Fibroblast of skin of back (primary cell): ENCODE measurements at places on chromosomes 2 and 18.
A peak's percentile ranks its signal among the peaks of the same experiment; 100 is the strongest.

GRCh38 chr2:56741601-56742102 lies 557.9 kb downstream of the CCDC85A start:
- peak; percentile 96 for DNase-seq

DNA sequence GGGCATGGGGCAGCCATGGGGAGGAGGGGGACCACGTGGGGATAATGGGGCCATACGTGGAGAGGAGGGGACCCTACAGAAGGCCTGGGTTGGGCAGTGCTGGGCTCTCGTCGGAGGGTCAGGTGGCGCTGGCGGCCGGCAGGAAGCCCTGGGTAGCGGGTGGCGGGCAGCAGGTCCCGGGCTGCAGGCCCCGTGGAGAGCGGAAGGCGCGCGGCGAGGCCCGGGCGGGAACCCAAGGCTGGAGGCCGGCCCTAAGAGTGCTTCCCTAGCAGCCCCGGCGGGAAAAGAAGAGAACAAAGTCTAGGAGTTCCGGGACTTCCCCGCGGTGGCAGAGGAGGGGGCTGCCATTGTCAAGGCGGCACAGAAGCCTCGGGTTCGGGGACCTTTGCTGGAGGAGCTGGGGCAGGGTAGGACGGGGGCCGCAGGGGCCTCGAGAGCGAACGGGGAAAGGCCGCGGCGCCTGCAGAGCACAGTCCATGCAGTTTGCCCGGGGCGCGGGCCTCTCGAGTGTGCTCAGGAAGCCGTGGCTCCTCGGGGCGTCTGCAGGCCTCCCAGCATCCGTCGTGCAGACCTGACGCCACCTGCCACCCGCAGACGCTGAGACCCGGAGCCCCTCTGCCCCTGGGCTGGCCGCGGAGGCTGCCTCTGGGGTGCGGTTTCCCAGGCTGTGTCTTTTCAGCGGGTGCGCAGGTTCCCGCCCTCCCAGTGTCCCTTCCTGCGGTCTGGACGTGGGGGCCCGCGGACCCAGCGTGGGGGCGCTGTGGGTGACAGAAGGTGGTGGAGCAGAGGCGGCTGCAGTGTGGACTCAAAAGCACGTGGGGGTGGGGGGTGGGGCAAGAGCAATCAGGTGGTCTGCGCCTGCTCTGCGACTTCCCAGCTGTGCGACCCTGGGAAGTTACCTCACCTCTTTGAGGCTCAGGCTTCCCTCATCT lies 19.4 kb upstream of the NCL start:
- peak; percentile 43 for DNase-seq

DNA sequence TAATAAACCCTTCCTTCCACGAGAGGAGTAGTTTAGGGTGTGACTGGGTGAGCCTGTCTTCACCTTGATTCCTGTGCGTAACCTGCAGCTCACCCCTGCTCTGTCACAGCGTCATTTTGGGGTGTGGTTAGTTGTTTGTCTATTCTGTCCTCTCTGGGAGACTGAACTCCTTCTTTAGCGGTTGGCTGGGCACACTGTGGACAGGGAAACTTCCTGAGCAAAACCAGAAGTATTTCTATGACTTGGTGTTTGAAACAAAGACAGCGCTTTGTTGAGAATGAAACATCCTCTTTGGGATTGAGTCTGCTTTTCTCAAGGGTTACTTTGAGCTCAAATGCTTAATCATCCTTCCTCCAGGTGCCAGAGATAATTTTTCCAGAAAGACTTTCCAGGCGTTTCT lies 270.7 kb downstream of the HRH4 start:
- DNase-seq: no peak

DNA sequence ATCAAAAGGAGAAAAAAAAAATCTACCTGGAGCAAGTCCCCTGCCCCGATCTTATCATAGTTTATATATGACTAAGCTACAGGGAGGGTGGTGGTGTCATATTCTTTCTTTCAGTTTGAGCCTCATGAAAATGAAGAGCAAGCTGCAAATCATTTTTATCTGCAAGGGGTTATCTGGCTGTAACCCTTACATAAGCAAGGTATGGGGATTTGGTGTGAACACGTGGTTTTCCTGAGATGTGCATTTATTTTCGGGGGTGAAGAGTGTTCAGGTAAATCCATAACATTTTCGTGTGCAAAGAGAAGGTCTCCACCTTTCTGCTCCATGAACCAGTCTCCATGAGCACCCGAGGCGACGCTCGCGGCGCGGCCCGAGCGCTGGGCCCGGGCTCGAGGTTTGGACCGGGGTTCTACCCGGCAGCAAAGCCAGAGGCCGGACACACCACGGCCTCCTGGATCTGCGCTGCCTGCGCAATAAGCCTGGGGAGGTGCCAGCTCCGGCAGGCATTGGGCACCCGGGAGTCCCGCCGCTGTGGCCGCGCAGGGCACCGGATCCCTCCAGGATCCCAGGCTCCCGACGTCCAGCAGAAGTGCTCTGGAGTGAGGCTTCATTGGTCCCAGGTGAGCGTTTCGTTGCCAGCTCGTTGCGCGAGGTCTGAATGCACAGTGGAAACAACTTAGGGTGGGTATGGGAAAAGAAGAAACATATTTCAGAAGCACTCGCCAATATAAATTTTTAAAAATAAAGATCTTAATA lies 36.1 kb upstream of the GPD2 start:
- peak; percentile 78 for DNase-seq

DNA sequence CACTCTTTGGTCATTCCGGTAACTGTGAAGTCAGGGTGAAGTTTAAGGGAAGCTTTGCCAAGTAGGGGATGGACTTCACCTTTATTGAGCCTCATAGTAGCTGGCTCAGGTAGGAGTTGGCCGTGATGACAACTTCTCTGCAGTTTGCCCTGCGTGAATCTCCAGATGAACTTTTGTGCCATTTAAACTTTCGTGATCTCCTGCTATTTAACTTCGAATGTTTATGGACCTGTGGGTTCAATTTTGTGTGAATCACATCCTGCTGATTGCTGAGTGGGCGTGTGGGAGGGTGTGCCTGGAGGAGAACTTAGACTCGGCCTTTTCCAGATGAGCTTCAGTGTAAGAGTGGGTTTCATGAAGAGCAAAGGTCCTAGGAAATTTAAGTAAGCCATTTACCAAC lies 4.2 kb downstream of the UGT1A1 start:
- DNase-seq: peak; percentile 3
